Islet precursor cell (in vitro differentiated cells): ENCODE measurements at places on chromosomes 5 and 9.

GRCh38 chr9:35757892-35758275 is 3.8 kb upstream of the MSMP start:
- no peak for DNase-seq

- peak; percentile 72 for DNase-seq
These were observed at the start of gene RASGEF1C for GRCh38 chr5:180209137-180209581. Gene RASGEF1C, minus strand, starts transcription at chr5:180209211. Its CDS starts 71,159 bp downstream, at chr5:180138052.

DNA sequence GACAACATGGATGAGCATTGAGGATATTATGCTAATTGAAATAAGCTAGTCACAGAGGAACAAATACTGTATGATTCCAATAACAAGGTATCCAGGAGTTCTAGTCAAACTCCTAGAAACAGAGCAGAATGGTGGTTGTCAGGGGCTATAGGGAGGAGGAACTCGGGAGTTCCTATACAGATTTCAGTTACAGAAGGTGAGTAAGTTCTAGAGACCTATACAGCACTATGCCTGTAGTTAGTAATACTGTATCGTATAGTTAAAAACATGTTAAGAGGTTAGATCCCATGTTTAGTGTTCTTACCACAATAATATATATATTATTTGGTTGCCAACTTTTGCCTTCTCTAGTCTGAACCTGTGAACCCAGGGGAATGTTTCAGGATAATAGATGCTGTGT is 7.9 kb upstream of the OXCT1 start:
- no peak for DNase-seq

DNA sequence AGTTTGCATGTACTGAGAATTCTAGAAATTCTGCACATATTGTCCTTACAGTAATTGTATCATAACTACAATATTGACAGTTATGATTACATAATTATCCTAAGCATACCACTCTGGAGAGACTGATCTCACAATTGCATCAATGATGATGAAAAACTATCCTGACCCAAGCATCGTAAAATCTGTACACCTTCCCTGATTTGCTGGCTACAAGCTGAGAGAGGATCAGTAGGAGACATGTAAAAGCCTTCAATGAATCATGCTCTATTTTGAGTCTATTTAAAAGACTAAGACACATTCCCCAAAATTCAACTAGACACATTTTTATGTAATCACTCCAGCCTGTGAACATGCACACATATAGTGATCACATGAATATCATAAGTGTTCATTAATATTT is 1833.8 kb downstream of the EFNA5 start:
- DNase-seq = no peak

DNA sequence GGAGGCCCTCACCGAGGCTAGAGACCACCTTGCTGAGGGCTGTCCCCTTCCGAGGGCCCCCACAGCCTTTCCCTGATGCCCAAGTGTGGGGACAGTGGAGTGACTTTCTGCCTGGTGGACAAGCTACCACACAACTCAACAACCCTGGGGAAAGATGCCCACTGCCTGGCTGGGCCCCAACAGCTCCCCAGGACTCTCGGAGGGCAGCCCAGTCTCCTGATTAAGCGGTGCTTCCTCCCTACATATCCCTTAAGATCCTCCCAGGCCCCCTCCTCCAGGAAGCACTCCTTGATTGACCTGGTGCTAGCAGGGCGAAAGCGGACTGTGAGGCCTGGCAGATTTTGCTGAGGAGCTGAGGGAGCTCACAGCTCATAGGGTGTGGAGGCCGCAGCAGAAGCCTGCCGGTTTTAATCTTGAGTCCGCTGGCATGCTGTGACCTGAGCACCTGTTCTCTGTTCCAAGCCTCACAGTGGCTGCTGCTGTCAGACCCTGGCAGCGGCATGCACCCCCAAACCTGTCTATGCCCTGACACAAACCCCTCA is 2.2 kb downstream of the NSMF start:
- DNase-seq = no peak

DNA sequence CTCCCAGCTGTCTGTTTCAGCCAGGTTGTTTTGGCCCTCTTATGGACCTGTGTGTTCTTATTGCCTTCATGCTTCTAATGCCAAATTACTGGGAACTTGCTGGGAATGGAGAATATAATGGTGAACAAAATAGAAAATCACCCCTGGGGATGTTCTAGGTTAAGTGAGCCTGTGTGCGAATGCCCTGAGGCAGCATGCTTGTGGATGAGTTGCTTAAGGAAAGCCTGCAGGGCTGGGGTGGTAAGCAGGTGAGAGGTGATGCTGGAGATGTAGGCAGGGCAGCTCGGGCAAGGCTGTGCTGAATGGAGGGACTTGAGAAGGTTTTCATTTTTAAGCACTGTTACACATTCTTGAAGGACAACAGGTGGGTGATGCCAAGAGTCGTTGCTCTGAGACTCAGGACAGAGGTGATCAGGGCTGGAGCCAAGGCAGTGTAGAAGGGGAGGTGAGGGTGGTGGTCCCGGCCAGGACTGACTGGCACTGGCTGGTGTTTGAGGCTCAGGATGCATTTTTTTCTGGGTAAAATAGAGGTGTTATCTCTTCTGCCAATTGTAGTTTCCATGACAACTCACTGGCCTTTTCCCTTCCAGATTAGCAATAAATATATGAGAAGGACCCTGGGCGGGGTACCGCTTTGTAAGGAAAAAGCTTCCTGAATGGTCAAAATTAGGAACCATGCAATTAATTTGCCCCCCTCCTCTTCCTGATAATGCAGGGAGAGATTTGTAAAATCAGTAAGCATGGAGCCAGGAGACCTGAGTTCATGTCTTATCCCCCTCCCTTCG is 342.8 kb downstream of the ICE1 start:
- DNase-seq = no peak
